ENCODE measurements at places on chromosomes 5 and 9. TPM values are rescaled to one million over a fixed set of nuclear protein-coding genes. Genes with fewer than 3 reads are reported as not detected.

Gene QRFP
- not detected for polyA plus RNA-seq

DNA sequence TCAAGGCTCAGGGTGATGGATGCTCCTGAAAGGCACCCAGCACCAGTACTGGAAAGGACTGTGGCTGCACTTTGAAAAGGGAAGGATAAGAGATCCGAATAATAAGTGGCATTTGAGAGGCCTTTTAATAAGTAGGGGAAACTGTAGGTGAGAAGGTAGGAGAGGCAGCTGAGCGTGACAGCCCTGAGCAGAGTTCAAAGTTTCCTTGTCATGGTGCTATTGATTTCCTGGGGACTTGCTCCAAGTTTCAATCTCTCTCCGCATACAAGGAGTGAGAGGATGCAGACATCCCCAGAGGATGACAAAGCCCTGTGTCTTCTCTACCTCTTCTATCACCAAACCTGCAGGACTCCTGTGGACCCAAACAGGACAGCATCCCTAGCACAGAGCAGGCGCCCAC is 354.5 kb downstream of the SPOCK1 start:
- no peak for DNase-seq

DNA sequence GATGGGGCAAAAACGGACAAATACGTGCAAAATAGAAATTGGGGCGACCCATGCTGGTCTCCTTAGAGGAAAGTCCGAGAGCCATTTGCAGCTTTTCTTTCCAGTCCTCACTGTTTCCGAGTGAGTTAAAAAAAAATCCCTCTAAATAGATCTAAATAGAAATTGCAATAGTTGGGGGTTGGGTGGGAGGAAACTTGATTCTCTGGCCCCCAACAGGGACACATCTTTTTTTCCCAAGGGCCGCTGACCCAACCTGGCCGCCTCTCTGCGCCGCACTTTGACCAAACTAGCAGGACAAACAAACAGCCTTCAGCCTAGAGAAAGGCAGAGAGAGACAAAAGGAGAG is 2.8 kb upstream of the NKX2-5 start:
- DNase-seq = no peak

Gene CARD9
- 21.3 TPM for polyA plus RNA-seq

- DNase-seq = no peak
Observed at GRCh38 chr5:167346461-167346860, 945.0 kb upstream of the WWC1 start.

DNA sequence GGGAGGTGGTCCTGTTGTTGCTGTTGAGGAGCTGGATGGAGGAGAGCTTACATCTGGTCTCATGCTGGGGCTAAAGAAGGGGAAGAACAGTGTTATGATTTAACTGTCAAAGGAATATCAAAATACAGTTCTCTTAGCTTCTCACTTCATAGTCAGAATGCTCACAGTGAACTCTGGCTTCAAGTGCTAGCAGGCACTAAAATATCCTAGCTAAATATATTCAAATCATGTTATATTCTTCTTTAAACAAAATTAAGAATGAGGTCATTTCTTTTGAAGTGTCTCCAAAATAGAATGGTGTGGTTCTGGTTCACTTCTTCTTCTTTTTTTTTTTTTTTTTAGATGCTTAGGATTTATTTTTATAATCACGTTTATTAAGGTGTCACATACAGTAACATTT is 89.4 kb downstream of the NR3C1 start:
- no peak for DNase-seq

- DNase-seq = no peak
Observed at GRCh38 chr9:90568667-90569066, 74.0 kb downstream of the DIRAS2 start.

GRCh38 chr9:124698265-124698664 is 72.8 kb downstream of the NR6A1 start:
- DNase-seq = no peak

Data from BJ (cell line).